ENCODE measurements at places on chromosomes 1 and 21.

- DNase-seq, result no peak
- no peaks in the 10 kb centered on the region for H3K4me1 ChIP-seq
- H3K27me3 ChIP-seq, result no peaks in the 10 kb centered on the region
- no peak overlapping the region for H3K27ac ChIP-seq
Measured at GRCh38 chr21:19322360-19322759, 918.8 kb upstream of the TMPRSS15 start.

DNA sequence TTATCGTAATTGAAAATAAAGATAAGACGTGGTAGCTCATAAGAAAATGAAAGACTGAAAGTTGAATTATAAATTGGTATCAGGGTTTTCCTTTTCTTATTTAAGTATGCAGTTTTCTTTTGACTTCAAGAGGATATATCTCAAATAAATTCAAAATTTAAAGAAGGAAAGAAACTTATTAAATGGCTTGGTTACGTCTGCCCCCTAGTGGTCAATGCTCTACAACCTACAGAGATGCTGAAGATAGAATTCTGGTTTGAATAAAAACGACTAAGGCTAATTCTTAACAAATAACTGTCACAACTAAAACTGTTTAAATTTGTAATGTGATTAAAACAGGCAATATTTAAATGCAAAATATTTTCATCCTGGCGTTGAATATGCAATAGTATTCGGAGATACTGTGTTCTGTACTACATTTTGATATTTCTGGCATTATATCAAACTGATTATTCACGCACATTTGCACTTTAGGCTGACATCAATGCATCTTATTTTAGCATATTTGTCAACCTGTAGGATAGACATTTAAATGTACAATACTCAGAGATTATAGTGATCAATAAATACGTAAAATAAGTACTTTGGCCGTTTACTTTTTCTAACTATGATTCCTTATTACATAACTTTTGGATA, 26.8 kb downstream of the IFI44 start:
- no peaks in the 10 kb centered on the region for H3K4me1 ChIP-seq
- H3K4me3 ChIP-seq, result no peak overlapping the region
- no peaks in the 10 kb centered on the region for H3K27me3 ChIP-seq
- peak; percentile 53 for DNase-seq
- H3K36me3 ChIP-seq, result no peaks in the 10 kb centered on the region

- peaks cover 6% of the 10 kb centered on the region for H3K36me3 ChIP-seq
- H3K4me1 ChIP-seq, result no peaks in the 10 kb centered on the region
- no peak for DNase-seq
- H3K4me3 ChIP-seq, result no peak overlapping the region
Measured at GRCh38 chr1:211813590-211813989, 17.0 kb downstream of the LPGAT1 start.

DNA sequence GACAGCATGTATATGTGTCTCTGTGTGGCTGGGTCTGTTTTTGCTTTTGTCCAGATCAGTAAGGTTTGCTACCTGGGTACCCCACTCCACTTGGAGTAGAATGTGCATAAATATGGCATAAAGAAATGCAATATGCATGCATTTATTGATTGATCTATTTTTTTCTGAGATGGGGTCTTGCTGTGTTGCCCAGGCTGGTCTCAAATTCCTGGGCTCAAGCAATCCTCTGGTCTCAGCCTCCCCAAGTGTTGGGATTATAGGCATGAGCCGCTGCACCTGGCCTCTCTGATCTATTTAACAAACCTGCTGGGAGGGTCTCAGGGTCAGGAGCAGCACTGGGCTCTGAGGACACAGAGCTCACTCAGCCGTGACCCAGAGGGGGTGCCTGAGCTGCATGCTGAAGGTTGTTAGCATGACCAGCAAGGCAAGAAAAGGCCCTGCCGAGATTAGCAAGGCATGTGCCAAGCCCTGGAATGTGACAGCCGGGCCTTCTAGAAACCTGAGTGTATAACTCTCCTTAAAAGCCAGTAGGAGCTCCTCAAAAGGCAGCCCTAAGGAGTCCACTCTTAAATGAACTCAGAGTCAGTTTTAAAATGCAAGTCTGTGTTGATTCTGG, 22.5 kb downstream of the PCSK9 start:
- no peaks in the 10 kb centered on the region for H3K27me3 ChIP-seq
- no peak for DNase-seq
- no peak overlapping the region for H3K27ac ChIP-seq
- peaks cover 2% of the 10 kb centered on the region for H3K36me3 ChIP-seq

- no peak overlapping the region for H3K4me3 ChIP-seq
- H3K4me1 ChIP-seq, result no peaks in the 10 kb centered on the region
- no peaks in the 10 kb centered on the region for H3K36me3 ChIP-seq
- DNase-seq, result no peak
- no peak overlapping the region for H3K27ac ChIP-seq
- H3K27me3 ChIP-seq, result no peaks in the 10 kb centered on the region
Measured at GRCh38 chr1:151562661-151563060, 22.6 kb downstream of the TUFT1 start.

GRCh38 chr1:5509664-5510452, 482.4 kb downstream of the NPHP4 start:
- H3K27ac ChIP-seq, result no peak overlapping the region
- no peaks in the 10 kb centered on the region for H3K4me1 ChIP-seq
- peaks cover 43% of the 10 kb centered on the region for H3K27me3 ChIP-seq

DNA sequence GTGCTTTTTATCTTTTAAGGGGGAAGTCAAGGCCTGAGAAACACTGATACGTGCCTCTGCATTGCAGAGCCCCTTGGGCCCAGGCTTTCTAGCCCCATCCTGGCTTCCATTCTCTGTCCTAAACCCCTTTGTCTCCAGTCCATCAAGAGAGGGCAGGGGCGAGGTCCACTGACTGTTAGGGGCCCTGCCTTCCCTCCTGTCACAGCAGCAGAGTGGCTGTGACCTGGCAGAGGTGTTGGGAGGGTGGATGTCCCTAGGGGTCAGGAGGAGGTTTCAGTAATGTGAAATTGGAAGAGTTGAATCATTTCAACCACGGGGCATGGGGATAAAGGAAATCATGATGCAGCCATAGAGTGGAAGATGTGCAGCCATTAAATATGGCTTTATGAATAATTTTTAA, 24.0 kb downstream of the SOX13 start:
- H3K36me3 ChIP-seq, result no peaks in the 10 kb centered on the region
- H3K27me3 ChIP-seq, result no peaks in the 10 kb centered on the region
- H3K4me3 ChIP-seq, result no peak overlapping the region
- no peak overlapping the region for H3K27ac ChIP-seq
- H3K4me1 ChIP-seq, result no peaks in the 10 kb centered on the region

DNA sequence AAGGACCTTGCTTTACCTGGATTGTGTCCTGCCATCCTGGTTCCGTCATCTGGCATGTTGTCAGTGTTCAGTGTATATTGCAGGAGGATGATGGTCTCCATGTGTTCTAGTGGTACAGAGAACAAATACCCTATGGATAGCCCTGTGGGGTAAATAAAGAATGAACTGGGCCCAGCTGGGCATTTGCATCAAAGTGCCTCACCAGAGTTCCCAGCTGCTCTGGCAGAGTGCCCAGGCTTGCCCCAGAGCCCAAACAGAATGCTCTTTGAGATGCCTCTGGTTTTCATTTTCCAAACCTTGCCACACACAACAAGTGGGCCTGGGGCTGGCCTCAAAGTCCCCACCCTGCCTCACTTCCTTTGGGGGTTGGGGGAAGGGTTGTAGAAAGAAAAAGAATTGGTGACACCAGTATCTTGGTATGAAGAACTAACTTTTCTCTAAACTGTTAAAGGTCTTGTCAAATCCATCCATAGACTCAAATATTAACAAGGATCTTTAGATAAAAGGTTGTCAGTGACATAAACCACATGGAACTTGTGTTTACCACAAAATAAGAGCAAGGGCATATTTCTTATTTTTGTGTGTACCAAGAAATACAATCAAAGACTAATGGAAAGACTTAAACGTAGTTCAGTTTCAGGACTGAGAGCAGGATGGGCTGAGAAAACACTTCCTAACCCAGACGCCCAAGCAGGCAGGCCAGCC, 82.2 kb downstream of the LMO4 start:
- no peak for DNase-seq
- no peak overlapping the region for H3K27ac ChIP-seq
- no peaks in the 10 kb centered on the region for H3K4me1 ChIP-seq
- H3K36me3 ChIP-seq, result no peaks in the 10 kb centered on the region
- no peak overlapping the region for H3K4me3 ChIP-seq
- no peaks in the 10 kb centered on the region for H3K27me3 ChIP-seq

GRCh38 chr21:46324390-46325072, 575 bp downstream of the PCNT start:
- no peaks in the 10 kb centered on the region for H3K27me3 ChIP-seq
- peaks cover 29% of the 10 kb centered on the region for H3K4me1 ChIP-seq
- peaks cover 2% of the 10 kb centered on the region for H3K36me3 ChIP-seq
- H3K27ac ChIP-seq, result peak overlapping the region; percentile 95
- H3K4me3 ChIP-seq, result peak overlapping the region; percentile 100

Data from T-cell (primary cell).